ENCODE measurements at places on chromosomes 1 and 21.

DNA sequence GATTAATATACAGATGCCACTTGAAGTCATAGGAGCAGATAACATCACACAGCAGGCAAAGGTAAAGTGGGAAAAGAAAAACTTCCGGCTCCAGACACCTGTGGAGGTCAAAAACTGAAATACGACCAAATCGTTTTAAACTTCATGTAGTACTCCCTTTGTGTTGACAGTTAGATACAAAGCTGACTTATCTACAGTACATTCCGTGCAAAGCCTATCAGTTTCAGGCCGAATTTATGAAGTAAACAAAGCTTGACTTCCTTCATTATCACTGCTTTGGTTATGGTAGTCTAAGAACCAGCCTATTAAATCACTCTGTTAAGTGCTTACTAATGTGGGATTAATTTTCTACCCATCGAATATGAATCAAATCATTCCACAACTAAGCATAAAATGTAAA is 156.3 kb downstream of the SMYD3 start:
- no peak for DNase-seq

DNA sequence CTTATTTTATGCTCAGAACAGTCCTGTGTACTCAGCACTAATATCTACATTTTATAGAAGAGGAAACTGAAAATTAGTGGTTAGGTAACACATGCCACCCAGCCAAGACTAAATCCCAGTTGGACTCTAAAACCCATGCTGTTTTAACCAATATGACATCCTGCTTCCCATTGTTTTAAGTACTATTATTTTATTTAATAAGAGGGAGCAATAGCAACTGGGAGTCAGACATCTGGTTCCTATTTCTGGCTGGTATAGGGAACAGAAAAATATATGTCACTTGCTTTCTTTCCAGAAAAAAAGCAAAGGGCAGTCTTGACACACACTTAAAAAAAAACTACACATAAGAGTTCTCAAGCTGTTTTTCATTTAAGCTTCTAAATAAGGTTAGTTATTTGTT is 11.9 kb downstream of the KLHL12 start:
- no peak for DNase-seq

GRCh38 chr1:178986204-178986603 is 39.5 kb upstream of the FAM20B start:
- DNase-seq: no peak

- no peak for DNase-seq
Measured at GRCh38 chr1:109620401-109620791, 759 bp downstream of the AMPD2 start.

DNA sequence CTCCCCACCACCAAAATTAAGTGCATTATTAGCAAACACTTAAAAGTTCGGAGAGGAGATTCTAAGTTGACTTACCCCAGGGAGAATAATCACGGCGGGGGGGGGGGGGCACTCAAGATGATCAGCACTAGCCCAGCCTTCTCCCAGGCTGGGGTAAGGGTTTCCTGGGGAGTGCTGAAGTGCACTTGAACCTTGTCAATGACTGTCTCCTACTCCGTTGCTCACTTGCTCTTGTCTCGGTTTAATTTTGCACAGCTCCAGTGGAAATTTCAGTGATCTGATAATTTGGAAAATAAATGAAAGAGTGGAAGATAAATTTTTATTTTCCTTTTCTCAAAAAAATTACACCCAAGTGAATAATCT is 59.2 kb downstream of the PBX1 start:
- no peak for DNase-seq

GRCh38 chr1:116763116-116763786 is 9.0 kb downstream of the CD2 start:
- DNase-seq: no peak

GRCh38 chr1:17561247-17561548 is 21.7 kb downstream of the ARHGEF10L start:
- no peak for DNase-seq

DNA sequence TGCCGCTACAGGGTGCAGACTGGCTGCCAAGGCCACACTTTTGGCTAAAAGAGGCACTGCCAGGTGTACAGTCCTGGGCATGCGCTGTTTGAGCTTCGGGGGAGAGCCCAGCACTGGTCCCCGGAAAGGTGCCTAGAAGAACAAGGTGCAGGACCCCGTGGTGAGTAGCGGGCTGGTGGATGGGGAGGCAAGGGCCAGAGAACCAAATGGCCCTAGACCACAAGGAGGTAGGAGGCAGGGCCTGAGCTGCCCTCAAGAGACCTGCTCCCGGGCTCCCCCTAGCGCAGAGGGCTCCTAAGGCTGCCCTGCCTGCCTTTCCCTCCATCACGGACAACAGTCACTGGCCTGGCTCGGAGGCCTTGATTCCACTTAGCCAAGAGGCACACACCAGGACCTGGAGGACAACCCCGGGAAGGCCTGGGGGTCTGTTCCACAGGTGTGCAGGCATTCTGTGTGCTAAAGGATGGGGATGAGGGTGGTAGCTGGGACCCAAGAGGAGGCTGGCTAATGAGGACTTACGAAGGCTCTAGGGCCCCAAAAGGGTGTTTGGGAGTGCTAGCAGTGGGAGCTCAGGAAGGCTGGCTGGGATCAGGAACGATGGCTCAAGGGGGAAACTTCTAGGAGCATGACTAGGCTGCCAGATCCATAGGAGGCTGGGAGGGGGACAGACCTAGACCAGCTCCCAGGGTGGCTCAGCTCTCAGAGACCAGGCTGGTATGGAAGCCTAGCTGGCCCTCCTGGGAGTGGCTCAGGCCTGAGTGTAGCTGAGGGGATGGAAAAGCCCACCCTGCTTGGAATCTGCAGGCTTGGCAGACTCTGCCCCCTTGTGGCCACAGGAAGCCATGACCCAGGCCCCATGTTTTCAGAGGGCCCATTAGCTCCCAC is 742 bp downstream of the ARTN start:
- DNase-seq: peak; percentile 90

GRCh38 chr1:208024406-208024805 is 113.5 kb upstream of the CD34 start:
- DNase-seq: no peak

DNA sequence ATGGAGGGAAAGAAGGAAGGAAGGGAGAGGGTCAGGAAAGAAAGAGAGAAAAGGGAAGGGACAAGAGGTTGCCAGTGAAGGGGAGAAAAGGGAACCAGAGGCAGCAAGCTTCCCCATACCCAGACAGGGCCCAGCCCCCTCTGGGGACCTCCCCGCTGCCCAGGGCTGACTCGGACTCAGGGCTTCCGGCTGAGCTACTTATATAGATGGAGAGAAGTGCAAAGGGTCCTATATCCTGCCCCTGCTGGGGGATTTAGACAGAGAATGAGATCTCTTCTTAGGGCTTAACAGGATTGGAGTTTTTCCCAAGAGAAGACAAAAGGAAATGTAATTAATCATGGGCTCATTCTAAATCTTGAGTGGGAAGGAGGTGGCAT is at the start of gene ETV3L:
ETV3L (minus strand) TSS at position 176 of the 377 bp plus-strand sequence. CDS start 285 bp downstream, outside the sequence.
- DNase-seq: no peak

- DNase-seq: no peak
Measured at GRCh38 chr1:15866721-15867201, 19.3 kb downstream of the SPEN start.

DNA sequence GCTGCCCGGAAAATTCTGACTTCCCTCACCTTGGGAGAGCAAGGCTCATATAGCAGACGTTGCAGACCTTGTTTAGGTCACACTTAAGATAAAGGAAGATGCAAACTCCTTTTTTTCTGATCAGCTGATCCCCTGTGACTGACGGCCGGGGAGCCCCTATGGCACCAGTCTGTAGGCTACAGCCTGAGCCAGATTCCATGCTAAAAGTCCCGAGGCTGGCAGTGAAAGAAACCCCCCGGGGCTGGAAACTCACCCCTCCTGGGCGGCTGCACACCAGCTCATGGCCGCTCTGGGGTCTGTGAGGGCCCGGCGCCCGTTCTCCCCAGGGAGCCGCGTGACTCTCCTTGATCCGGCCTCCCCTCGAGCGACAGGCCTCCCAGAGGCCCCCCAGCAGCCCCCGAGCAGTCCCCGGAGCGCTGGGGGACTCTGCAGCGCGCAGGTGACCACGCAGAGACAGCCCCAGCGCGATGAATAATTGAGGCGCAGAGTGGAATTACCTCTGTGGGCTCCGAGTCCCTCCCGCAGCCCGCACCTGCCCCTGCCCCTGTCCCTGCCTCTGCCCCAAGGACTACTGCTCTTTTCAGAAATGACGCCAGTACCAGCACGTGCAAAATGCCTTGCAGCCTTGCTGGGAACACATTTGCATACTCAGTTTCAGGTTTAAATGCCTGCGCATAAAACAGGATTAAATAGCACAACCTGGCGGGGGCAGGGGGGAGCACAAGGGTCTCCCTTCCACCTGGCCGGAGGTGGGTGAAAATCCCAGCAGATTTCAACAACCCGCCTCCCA is 62.6 kb upstream of the CLDN14 start:
- peak; percentile 82 for DNase-seq

- DNase-seq: no peak
Measured at GRCh38 chr21:36163750-36164741, 7.4 kb downstream of the DOP1B start.

DNA sequence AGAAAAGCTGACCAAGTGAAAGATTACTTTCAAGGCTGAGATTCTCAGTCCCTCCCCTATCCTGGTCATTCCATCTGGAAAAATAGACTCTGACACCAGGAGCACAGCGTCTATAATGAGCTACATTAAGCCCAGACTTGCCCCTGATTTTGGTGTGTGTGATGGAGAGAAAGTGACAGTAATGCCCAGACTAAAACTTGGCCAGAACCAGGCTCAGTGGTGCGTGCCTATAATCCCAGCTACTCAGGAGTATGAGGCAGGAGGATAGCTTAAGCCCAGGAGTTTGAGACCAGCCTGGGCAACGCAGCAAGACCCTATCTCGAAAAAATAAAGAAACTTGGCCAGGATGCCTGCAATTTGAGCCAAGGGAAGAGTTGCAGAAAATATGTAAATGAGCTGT is 15.9 kb downstream of the PLEKHA6 start:
- no peak for DNase-seq

DNA sequence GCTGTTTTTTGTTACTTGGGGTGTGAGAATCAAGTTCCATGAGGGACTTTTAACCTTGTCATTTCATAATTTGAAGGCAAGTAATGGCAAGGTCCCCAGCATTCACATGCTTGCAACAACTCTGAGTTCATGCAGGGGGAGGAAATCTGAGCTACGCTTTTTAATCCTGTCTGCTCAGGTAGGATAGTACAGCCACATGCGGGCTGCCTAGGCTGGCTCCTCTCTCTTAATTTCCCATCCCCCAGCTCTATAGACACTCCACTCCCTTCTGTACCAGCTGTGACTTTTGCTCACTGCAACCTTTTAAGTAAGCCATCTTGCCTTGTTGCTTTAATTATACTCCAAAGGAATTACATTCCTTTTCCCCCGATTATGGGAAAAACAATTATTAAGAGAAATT is 30.1 kb downstream of the PTGFR start:
- no peak for DNase-seq

DNA sequence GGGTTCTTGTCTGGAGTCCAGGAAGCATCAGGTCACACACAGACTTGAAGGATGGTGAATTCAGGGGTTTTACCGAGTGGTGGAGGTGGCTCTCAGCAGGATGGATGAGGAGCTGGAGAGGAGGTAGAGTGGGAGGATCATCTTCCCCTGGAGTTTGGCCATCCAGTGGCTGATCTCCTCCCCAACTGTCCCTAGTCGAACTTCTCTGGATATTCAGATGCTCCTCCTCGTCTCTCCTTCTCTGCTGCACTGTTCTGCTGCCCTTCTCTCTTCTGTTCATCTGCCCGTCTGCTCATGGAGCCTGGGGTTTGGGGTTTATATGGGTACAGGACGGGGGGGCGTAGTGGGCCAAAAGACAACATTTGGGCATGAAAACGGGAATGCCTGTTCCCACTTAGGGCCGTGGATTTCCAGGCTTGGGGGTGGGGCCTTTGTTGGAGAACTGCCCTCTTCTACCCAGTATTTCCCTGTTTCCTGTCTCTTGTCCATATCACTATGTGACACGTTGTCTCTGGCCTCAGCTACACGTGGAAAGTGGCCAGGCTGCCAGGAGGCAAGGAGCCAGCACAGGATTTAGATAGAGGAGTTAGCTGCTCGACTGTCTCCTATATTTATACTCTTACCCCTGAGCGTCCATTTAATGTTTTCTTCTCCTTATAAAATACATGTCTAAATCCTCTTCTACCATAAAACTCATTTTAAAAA is 76.7 kb downstream of the SIPA1L2 start:
- DNase-seq: no peak

GRCh38 chr1:180213401-180214170 is 16.5 kb upstream of the LHX4 start:
- peak; percentile 75 for DNase-seq

- DNase-seq: no peak
Measured at GRCh38 chr1:216960716-216961115, 237.5 kb upstream of the ESRRG start.

- no peak for DNase-seq
Measured at GRCh38 chr1:89877756-89878155, 56.9 kb downstream of the LRRC8D start.

DNA sequence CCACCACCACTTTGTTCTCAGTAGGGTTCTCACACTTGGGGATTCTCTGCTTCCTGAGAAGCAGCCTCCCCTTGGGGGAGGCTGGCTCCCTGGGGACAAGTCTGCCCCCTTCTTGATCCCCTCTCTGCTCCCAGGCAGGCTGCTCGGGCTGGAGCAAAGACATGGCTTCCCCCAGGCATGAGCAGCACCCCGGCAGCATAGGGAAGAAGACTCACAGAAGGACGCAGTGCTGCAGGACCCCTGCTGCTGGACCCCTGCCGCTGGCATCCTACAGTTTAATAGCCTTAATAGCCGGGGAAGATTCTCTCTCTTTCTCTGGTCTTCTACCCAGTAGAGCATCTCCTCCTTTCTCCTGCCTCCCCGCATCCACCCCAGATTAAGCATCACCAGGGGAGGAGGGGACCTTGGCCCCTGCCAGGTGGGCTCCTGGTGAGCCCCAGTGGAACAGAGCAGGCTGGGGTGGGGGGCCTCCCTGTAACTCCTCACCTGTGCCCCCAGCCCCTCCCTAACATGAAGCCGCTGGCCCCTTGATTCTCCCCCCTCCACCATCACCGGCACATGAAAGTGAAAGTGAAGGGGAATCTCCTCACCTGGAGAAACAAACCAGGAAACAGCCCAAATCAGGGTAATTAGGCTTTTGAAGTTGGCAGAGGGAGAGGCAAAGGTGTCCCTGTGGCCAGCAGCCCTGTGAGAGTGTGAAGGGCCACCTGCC is 2.5 kb downstream of the WNT3A start:
- DNase-seq: peak; percentile 43

- DNase-seq: no peak
Measured at GRCh38 chr21:31193761-31194160, 150.3 kb downstream of the TIAM1 start.

DNA sequence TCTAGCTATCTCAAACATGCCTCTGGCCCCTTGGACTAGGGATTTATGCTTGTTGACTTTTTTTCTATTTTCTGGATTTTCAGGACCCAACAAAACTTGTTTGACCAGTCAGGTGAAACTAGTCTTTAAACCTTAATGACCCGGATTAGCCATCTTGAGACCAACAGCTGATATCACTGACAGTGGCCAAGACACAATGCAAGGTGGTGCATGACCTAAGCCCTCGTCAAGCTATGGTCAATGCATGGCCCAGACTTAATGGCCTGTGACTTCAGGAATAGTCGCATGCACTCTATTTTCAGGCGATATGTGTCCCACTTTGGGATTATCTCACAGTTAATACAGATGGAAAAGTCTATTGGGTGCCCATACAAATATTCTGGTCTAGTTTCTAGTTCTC is 190.4 kb downstream of the ZBTB18 start:
- DNase-seq: no peak

Data from GM13976 (cell line).